Activated CD4-positive, alpha-beta T cell treated with anti-CD3 and anti-CD28 coated beads, Interleukin-2, amount 10 ng/mL, durations not matched to agents 24 days and 14 days (primary cell): ENCODE measurements at places on chromosomes 16 and 17.

- H3K27ac ChIP-seq, result no peak overlapping the region
- no peaks in the 10 kb centered on the region for H3K36me3 ChIP-seq
- H3K4me3 ChIP-seq, result no peak overlapping the region
These were observed 2.2 kb upstream of the ARL4D start for GRCh38 chr17:43396491-43397060.

- H3K36me3 ChIP-seq, result no peaks in the 10 kb centered on the region
- peaks cover 50% of the 10 kb centered on the region for H3K27me3 ChIP-seq
- H3K4me3 ChIP-seq, result no peak overlapping the region
- H3K27ac ChIP-seq, result peak overlapping the region; percentile 45
These were observed 770 bp downstream of the HBM start for GRCh38 chr16:166375-167121.

DNA sequence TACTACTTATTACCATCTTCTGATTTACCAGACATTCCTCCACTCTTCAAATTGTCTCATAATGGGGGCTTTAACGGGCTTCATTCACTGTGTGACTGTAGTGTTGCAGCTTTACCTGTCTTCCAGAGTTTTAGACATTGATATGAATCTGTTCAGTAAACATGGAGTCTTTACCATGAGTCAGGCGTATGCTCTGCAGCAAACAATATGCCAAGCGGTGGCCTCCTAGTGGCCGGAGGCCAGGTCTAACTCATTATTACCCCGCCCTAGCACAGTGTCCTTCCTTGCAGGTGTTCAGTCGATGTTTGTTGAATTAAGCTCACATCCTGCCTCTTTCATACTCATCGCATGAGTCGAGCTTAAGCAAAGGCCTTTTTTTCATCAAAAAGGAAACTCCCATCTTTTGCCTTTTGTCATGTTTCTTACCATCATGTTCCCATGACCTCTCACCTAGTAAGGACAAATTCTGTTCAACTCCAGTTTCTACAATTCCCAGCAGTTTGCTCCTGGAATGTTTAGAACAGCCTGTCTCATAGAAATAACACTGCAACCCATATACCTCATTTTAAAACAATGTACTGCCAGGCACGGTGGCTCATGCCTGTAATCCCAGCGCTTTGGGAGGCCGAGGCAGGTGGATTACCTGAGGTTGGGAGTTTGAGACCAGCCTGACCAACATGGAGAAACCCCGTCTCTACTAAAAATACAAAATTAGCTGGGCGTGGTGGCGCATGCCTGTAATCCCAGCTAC is 39.4 kb downstream of the TUBD1 start:
- peak; percentile 87 for DNase-seq
- peak overlapping the region; percentile 32 for H3K4me3 ChIP-seq
- peaks cover 42% of the 10 kb centered on the region for H3K4me1 ChIP-seq
- H3K36me3 ChIP-seq, result no peaks in the 10 kb centered on the region
- peak overlapping the region; percentile 85 for H3K27ac ChIP-seq
- H3K27me3 ChIP-seq, result no peaks in the 10 kb centered on the region

DNA sequence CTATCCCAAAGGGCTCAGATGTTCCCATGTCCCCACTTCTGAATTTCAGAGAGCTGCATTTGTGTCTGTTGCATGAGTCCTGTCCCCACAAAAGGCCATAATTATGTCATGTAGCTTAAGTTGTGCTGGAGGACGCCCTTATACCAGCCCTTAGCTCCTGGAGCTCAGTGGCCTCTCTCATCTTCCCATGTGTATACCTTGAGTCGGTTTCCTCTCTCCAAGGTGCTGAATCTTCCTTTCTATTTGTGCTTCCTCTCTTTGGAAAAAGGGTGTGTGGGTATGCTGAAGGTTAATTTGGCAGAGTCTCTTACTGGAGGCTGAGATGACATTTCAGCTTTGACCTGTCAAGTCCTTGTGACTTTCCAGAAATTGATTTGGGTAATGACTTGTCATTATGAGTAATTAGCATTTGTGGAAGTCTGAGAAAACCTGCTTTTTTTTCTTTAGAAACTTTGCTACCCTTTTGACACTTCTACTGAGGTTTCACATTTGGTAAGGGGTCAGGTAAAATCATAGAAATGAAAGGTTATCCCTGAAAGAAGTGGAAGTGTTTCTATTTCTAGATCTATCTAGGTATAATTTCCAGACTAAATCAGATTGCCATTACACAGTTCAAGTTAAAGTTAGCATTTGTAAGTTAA is 185.4 kb downstream of the ABCC12 start:
- H3K36me3 ChIP-seq, result no peaks in the 10 kb centered on the region
- no peak overlapping the region for H3K4me3 ChIP-seq
- no peak overlapping the region for H3K27ac ChIP-seq
- H3K27me3 ChIP-seq, result no peaks in the 10 kb centered on the region
- DNase-seq, result no peak

GRCh38 chr17:66533572-66533971 is 231.2 kb downstream of the PRKCA start:
- no peak for DNase-seq
- peaks cover 53% of the 10 kb centered on the region for H3K4me1 ChIP-seq
- H3K4me3 ChIP-seq, result no peak overlapping the region

DNA sequence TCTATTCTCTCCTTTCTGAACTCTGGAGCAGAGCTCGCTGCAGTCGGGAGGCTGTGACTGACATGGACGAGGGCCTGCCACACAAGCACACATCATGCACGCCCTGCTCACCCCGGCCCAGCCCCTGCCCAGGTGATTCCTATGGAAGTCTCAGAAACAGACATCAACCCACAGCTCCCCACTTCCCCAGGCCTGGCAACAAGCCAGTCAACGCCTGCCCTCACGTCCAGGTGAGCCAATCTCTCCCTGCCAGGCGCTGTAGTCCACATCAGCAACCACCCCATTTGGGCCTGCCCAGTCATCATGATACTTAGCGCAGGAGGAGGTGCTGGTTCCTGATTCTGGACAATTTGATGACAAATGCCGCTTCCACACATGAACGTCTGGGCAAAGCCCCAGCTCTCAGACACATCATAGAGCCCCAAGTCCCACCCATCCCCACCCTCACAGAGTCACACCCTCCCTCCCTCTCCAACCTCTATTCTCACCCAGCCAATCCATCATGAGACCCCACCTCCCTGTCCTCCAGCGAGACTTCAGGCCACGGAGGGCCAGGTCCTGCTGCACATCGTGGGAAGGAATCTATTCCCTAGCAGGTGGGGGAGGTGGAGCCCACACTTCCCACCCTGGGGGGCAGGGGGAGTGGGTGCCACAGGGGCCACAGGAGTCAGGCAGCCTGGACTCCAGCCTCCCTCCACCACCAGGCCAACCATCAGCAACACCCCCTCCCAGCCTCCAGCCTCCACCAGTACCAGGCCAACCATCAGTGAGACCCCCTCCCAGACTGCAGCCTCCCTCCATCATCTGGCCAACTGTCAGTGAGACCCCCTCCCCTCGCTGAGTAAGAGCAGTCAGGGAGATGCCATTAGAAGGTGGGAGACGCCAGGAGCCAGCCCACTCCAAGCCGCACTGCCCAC is 33.7 kb upstream of the GSG1L start:
- no peak overlapping the region for H3K27ac ChIP-seq
- no peaks in the 10 kb centered on the region for H3K4me1 ChIP-seq
- no peaks in the 10 kb centered on the region for H3K27me3 ChIP-seq
- H3K4me3 ChIP-seq, result no peak overlapping the region

- H3K36me3 ChIP-seq, result no peaks in the 10 kb centered on the region
- H3K4me3 ChIP-seq, result no peak overlapping the region
- H3K4me1 ChIP-seq, result no peaks in the 10 kb centered on the region
These were observed 616.0 kb upstream of the CDH11 start for GRCh38 chr16:65737831-65738230.

DNA sequence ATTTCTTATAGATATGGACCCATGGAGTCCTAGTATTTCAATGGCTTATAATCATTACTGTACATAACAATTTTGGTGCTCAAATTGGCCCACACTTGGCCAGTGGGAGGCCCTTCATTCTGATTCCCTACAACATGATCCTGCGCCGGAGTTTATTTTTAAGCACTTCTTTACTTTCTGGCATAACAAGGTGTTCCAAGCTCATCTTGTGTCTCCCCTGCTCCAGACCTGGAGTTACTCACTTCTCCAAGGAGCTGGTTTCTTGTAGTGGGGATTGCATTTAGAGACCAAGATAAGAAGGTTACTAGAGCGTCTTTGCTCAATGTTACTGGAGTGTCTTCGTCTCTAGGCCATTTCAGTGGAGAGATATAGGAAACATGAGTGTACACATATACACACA is 87.9 kb downstream of the MSI2 start:
- H3K36me3 ChIP-seq, result peaks cover 53% of the 10 kb centered on the region
- H3K27me3 ChIP-seq, result no peaks in the 10 kb centered on the region
- H3K27ac ChIP-seq, result no peak overlapping the region
- no peak overlapping the region for H3K4me3 ChIP-seq

DNA sequence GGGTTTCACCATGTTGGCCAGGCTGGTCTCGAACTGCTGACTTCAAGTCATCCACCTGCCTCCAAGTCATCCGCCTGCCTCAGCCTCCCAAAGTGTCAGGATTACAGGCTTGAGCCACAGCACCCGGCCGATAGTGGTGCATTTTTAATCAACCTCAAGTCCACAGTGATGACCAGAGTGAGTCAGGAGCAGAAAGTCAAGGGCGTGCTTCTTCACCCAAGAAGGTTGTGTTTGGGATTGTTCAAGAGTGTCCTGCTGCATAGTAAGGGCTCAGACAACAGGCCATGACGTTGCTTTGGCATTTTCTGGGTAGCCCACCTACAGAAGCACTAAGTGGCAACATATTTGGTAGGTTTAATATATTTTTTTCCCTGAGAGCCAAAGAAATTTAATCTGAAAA is 108.3 kb upstream of the FAM20A start:
- no peaks in the 10 kb centered on the region for H3K36me3 ChIP-seq
- H3K27me3 ChIP-seq, result peaks cover 3% of the 10 kb centered on the region
- no peak overlapping the region for H3K27ac ChIP-seq
- H3K4me3 ChIP-seq, result no peak overlapping the region
- no peaks in the 10 kb centered on the region for H3K4me1 ChIP-seq

DNA sequence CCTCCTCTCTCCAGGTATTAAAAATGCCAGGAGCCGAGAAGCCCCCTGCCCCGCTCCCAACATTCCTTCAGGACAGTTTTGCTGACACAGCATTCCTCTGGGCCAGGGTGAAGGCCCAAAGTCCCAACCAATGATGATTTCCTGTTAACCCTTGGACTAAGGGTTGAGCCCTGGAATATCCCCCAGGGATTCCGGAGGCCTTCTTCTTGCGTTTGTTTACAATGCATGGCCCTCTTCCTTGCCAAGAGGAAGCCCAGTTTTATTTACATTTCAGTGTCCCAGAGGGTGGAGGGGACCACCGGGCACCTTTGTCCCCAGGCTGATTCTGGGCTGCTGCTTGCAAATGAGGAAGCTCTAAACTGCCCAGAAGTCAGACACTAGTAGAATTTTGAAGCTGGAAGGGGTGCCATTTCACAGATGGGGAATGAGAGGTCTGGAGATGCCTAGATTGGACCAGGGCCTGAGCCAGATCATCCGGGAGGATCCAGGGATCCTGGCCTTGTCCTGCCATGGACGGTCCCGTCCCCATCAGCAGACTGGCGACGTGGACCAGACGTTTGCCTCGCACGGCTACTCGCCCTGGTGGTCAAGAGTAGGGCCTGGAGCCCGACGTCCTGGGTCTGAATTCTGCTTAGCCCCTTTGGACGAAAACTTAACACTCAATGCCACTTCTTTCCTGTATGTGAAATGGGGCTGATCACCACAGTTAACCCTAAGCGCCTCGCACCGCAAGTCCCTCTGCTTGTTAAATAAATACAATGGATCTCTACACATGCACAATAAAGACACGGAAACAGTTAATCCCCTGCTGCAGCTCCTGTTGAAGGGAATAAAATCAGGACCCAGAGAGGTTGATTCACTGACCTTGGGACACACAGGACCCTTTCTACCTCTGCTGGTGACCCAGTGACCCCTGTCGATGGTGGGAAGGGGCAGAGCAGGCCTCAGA is 55.6 kb upstream of the CIBAR2 start:
- H3K4me3 ChIP-seq, result no peak overlapping the region
- no peaks in the 10 kb centered on the region for H3K36me3 ChIP-seq
- H3K27ac ChIP-seq, result no peak overlapping the region
- H3K4me1 ChIP-seq, result no peaks in the 10 kb centered on the region

DNA sequence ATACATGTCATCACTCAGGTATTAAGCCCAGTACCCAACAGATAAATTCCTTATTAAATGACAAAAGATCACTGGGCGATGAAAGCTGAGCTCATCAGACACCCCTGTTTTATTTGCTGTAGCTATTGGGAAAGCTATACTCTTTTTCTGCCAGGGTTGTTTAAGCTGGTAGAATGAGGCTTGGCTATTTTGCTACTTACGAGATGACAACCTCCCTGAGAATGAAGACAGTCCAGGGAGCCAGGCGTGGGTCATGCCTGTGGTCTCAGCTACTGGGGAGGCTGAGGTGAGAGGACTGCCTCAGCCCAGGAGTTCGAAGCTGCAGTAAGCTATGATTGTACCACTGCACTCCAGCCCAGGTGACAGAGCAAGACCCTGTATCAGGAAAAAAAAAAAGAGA is 4.3 kb upstream of the SH2B1 start:
- H3K27me3 ChIP-seq, result no peaks in the 10 kb centered on the region
- H3K27ac ChIP-seq, result no peak overlapping the region
- no peak for DNase-seq
- H3K4me1 ChIP-seq, result peaks cover 9% of the 10 kb centered on the region

- H3K27me3 ChIP-seq, result no peaks in the 10 kb centered on the region
- no peak overlapping the region for H3K27ac ChIP-seq
- DNase-seq, result no peak
- H3K4me3 ChIP-seq, result no peak overlapping the region
- no peaks in the 10 kb centered on the region for H3K36me3 ChIP-seq
- H3K4me1 ChIP-seq, result no peaks in the 10 kb centered on the region
These were observed 245.1 kb downstream of the SOX9 start for GRCh38 chr17:72365857-72366414.

DNA sequence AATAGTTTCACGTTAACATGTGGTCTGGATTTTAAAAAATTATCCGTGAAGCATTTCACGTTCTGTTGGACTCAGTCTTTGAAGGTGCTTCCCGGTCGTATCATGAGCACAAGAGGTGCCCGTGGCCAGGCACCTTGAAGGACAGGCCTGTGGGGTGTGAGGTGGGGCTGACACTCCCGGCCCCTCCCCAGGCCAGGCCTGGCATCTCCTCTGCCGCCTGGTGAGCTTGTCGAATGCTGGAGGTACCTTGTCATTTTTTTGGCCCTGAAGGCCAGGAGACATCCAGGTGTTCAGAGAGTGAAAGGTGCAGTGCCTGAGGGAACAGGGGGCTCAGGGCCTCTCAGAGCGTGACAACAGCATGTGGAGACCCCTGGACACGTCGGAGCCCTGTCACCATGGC is 11.7 kb downstream of the ZNF469 start:
- no peaks in the 10 kb centered on the region for H3K36me3 ChIP-seq
- no peak for DNase-seq
- no peaks in the 10 kb centered on the region for H3K4me1 ChIP-seq

GRCh38 chr16:27564224-27564623 is 14.3 kb downstream of the KATNIP start:
- no peaks in the 10 kb centered on the region for H3K27me3 ChIP-seq
- H3K4me3 ChIP-seq, result no peak overlapping the region
- no peak for DNase-seq
- H3K27ac ChIP-seq, result no peak overlapping the region
- H3K4me1 ChIP-seq, result peaks cover 2% of the 10 kb centered on the region

DNA sequence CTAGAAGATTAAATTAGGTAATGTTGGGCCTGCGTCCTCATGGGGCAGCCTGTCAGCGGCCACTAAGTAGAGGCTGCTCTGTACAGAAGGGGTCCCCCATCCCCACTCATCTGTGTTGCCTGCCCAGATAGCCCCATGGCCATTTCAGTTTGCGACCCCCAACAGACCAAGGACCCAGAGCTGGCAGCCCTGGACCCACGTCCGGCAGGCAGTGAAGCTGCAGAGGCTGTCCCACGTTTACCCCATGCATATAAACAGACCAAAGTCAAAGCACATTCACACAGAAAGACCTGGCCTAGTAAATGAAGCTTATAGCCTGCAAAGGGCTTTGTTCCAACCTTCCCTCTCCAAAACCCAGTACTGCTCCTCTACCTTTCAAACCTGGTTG is 4.6 kb downstream of the PDF start:
- DNase-seq, result no peak
- no peak overlapping the region for H3K27ac ChIP-seq
- peaks cover 33% of the 10 kb centered on the region for H3K4me1 ChIP-seq
- H3K27me3 ChIP-seq, result no peaks in the 10 kb centered on the region
